ENCODE measurements at places on chromosomes 5 and 9. TPM values are rescaled to one million over a fixed set of nuclear protein-coding genes. Genes with fewer than 3 reads are reported as not detected.

LRRC70 gene
- total RNA-seq = 0.14 TPM

F2R gene
- total RNA-seq = 52.8 TPM

SLC46A2 gene
- total RNA-seq = not detected

ADGRV1 gene
- total RNA-seq = 0.76 TPM

BARHL1 gene
- not detected for total RNA-seq

BASP1 gene
- total RNA-seq = 315 TPM

PCDHA1 gene
- total RNA-seq = 0.10 TPM

C9 gene
- total RNA-seq = not detected

GDNF gene
- not detected for total RNA-seq

WDR55 gene
- 32.7 TPM for total RNA-seq

FKTN gene
- 6.8 TPM for total RNA-seq

PCDHGB1 gene
- total RNA-seq = 2.1 TPM

PPP1R26 gene
- 19.0 TPM for total RNA-seq

CCIN gene
- total RNA-seq = not detected

TTC16 gene
- total RNA-seq = not detected

SLC36A3 gene
- total RNA-seq = not detected

PPP3R2 gene
- not detected for total RNA-seq

FRMD3 gene
- total RNA-seq = 1.5 TPM

PDCD1LG2 gene
- total RNA-seq = 0.34 TPM

RGS7BP gene
- not detected for total RNA-seq

CRB2 gene
- total RNA-seq = 0.06 TPM

IL3 gene
- not detected for total RNA-seq

PCDHA6 gene
- total RNA-seq = not detected

CATSPER3 gene
- total RNA-seq = 0.49 TPM

VAV2 gene
- 48.7 TPM for total RNA-seq

PLPP7 gene
- not detected for total RNA-seq

CD72 gene
- total RNA-seq = 0.06 TPM

TNFAIP8 gene
- 34.9 TPM for total RNA-seq

SVEP1 gene
- total RNA-seq = 1.9 TPM

CRHBP gene
- total RNA-seq = 0.14 TPM

AMBP gene
- total RNA-seq = 8.9 TPM

DMGDH gene
- total RNA-seq = not detected

GPX8 gene
- total RNA-seq = 49.4 TPM

ATP6V1G1 gene
- 113 TPM for total RNA-seq

GABRB2 gene
- not detected for total RNA-seq

KIF24 gene
- 4.1 TPM for total RNA-seq

ELOVL7 gene
- 15.6 TPM for total RNA-seq

CCDC192 gene
- total RNA-seq = not detected

PCDHB14 gene
- total RNA-seq = 0.06 TPM

PCDHB16 gene
- total RNA-seq = 0.05 TPM

GAS1 gene
- total RNA-seq = 0.05 TPM

SLC6A7 gene
- 0.02 TPM for total RNA-seq

ECSCR gene
- total RNA-seq = not detected

SIGMAR1 gene
- 182 TPM for total RNA-seq

KCTD16 gene
- 0.05 TPM for total RNA-seq

Measured in A549 treated with DMSO at 1 μM for 4 hours (cell line).